ENCODE measurements at places on chromosomes 12 and 14. TPM values are rescaled to one million over a fixed set of nuclear protein-coding genes. Genes with fewer than 3 reads are reported as not detected.

DNA sequence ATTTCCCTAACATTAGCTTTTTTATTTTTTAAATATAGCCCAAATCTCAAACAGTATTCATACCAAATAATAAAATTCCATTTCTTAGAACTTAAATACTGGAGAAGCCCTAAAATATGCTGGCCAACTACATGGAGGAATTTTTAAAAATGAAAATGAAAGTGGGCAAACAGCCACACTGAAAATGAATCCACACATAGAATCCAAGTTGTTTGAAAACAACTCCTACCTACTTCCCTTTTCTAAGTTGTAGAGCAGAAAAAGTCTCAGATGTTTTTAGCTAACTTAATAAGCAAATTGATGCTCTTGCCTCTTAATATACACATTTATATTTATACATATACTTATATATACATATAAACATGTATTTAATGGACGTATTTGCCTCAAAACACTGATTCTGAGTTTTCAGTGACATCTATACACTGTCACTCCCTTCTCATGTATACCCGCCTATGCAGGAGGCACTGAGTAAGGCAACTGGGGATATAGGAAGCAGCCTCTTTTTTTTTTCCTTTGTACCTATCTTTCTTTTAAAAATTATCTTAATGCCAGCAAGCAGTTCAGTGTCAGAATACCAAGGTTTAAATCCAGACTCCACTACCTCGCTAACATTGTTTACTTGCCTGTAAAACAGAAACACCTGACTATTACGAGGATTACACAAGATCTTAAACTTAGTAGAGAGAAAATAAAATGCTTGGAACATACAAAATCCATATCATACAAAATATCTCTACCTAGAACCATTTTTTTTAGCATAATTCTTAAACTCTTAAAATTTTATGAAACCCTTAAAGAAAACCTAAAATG is 13.3 kb downstream of the DICER1 start:
- no peak for ATAC-seq

DNA sequence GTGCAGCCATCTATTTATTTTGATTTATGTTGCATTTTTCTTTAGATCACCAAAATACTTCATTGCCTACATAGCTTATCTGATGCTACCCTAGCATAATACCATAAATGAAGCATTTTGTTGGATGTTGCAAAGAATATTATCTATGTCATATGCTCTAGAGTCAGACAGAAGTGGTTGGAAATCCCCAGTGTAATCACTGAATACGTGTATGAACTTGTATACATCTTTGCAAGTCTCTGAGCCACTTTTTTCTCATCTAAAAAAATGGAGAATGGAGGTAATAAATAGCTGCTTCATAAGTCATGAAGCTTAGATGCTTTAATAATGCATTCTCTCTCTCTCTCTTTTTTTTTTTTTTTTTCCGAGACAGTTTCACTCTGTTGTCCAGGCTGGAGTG is 18.5 kb downstream of the EVL start:
- peak; percentile 43 for ATAC-seq

- ATAC-seq = no peak
Observed at GRCh38 chr12:123056053-123056452, 75.6 kb downstream of the ARL6IP4 start.

The GNPTAB gene
- 18.4 TPM for total RNA-seq

- no peak for ATAC-seq
Observed at GRCh38 chr12:49868449-49868848, 25.5 kb upstream of the BCDIN3D start.

- ATAC-seq = no peak
Observed at GRCh38 chr14:79573486-79573885, 637.8 kb downstream of the DIO2 start.

GRCh38 chr14:91754819-91755218 is 22.9 kb upstream of the CATSPERB start:
- no peak for ATAC-seq

- ATAC-seq = no peak
Observed at GRCh38 chr14:69662636-69663299, 51.4 kb downstream of the SUSD6 start.

The KIF26A gene
- total RNA-seq = 1.00 TPM

The TCL1B gene
- total RNA-seq = not detected

DNA sequence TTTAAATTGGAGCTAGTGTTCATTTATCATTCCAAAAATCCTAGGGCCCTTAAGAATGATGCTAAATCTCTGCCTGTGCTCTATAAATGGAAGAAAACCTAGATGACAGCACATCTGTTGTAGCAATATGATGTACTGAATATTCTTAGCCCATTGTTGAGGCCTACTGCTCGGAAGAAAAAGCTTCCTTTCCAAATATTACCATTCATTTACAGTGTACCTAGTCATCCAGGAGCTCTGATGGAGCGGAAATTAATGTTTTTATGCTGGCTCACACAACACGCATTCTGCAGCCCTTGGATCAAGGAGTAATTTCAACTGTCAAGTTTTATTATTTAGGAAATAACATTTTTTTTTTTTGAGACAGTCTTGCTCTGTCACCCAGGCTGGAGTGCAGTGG is 77.4 kb downstream of the EML1 start:
- ATAC-seq = no peak

The C12orf56 gene
- total RNA-seq = 3.3 TPM

DNA sequence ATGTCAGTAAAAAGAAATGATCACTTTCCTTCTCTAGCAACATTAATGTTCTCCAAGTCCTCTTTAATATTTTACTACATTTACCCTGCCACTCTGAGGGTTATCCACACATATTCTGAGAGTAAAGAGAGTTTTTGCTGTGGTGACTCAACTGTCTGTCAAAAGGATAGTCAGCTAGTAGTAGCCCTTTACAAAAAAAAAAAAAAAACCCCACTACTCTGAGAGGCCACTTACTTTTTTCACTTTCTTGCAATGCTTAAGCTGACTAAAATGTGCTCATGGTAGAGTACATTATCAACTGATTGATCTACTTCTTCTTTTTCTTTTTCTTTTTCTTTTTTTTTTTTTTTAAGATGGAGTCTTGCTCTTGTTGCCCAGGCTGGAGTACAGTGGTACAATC is 27.6 kb upstream of the PPM1A start:
- no peak for ATAC-seq

The PLCZ1 gene
- total RNA-seq = not detected

The SLC6A12 gene
- total RNA-seq = 0.12 TPM

- no peak for ATAC-seq
Observed at GRCh38 chr12:104835317-104835716, 122.8 kb downstream of the SLC41A2 start.

DNA sequence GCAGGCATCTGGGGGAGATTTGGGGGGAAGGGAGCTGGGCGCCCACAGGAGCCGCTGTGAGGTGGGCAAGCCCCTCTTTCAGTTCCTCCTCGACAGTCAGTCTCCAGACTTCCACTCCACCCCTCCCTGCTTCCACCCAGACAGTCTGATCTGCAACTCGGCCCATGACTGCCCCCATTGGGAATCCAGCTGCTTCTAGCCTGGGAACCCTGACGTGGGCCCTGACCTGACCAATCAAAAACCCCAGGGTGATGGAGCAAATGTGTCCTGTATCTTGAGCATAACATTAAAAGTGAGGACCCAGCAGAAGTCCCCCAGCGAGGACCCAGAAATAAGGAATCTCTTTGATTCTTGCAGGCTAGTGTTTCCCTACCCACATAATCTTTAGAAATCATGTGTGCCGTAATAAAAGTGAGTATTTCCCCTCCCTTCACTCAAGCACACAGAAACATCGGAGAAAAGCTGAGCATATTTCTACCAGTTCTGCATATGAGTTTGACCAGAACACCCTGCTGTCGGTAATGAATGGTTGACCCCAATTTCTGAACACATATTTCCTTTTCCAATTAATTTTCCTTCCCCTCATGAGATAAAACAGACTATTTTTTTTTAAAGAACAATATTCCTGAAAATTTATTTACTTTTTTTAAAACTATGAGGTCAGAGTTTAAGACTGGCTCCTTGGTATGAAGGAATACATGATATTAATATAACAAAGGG is 6.4 kb downstream of the SSH1 start:
- ATAC-seq = no peak

The LBHD2 gene
- total RNA-seq = not detected

DNA sequence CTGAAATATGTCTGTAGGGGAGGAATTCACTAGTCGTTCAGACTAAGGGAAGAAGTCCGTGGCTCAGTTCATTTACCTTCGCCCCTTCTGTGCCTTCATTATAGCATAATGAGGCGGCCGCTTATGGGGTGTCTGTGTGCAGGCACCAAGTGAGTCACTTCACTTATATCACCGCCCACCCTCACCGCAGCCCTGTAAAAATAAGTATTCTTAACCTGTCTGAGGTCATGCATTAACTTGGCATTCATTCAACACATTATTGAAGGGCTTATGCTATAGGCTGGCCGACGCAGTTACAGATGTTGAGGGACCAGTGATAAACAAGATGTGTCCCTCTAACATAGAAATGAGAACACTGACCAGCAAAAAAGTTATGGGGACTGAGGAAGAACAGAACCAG is 47.7 kb upstream of the PTCSC3 start:
- ATAC-seq = no peak

- no peak for ATAC-seq
Observed at GRCh38 chr14:28774764-28775735, 8.5 kb downstream of the FOXG1 start.

The SIX4 gene
- total RNA-seq = 0.20 TPM

Measured in esophagus mucosa (tissue), 1 donor.